Cardiac muscle cell (in vitro differentiated cells and primary cell): ENCODE measurements at places on chromosomes 5 and 9. TPM values are rescaled to one million over a fixed set of nuclear protein-coding genes. Genes with fewer than 3 reads are reported as not detected.

Gene ACSL6
- 0.18 and 0.56 TPM in 2 replicates for total RNA-seq

Gene RASGEF1C
- total RNA-seq: 1.5 TPM in 2 replicates

Gene PCDHB15
- 21.3 and 32.4 TPM in 2 replicates for total RNA-seq

Gene SLC34A1
- not detected in 2 replicates for total RNA-seq

Gene SLC23A1
- total RNA-seq: 0.81 TPM in 1 of 2 replicates, not detected in the other

Gene IL6ST
- 47.2 and 55.5 TPM in 2 replicates for total RNA-seq

Gene SPATA31C1
- total RNA-seq: not detected in 2 replicates

Gene SPINK4
- total RNA-seq: 7.8 TPM in 1 of 2 replicates, not detected in the other

Gene GAS1
- 18.2 and 22.6 TPM in 2 replicates for total RNA-seq

DNA sequence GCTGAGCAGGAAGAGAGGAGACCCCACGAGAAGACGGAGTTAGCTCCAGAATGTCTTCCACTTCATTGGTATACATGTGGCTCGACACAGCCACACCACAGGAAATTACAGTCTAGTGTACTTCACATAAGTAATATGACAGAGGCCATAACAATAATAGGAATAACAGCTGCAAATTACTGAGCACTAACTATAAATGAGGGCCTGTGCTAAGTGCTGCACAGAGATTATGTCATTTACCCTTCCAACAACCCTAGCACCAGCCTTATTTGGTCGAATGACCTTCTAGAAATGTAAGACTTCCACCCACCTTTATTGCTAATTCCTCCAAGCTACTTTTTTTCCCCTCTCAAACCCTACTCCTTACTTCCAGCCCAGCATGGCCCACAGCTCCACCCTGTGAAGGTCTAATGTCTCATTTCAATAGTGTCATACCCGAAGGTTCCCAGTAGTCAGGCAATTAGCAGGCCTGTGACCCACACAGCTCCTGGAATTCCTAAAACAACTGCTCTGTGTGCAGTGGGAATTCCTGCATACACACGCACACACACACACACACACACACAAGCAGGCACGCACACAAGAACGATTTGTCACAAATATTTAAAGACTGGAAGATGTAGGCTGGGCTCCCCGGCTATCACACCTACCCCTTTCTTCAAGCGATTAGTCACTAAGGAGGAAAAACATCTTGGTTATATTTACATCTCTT is 134.5 kb downstream of the FRMD3 start:
- no peaks in the 10 kb centered on the region for H3K36me3 ChIP-seq
- H3K27me3 ChIP-seq: no peaks in the 10 kb centered on the region
- H3K4me1 ChIP-seq: no peaks in the 10 kb centered on the region

GRCh38 chr9:93645149-93645889 is 68.9 kb downstream of the PHF2 start:
- no peaks in the 10 kb centered on the region for H3K27me3 ChIP-seq
- no peak overlapping the region for H3K4me3 ChIP-seq
- H3K27ac ChIP-seq: no peak overlapping the region
- peaks cover 22% of the 10 kb centered on the region for H3K4me1 ChIP-seq
- peaks cover 10% of the 10 kb centered on the region for H3K36me3 ChIP-seq

DNA sequence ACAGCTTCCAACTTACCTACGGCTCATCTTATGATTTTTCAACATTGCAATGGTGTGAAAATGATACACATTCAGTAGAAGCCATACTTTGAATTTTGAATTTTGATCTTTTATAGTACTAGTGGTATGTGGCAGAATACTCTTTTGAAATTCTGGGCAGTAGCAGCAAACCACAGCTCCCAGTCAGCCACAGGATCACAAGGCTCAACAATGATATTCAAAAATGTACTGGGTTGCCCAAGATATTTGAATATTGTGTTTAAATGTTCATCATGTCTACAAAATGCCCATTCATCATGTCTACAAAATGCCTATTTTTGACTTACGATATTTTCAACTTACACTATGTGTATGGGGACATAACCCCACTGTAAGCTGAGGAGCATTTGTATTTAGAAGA is 81.3 kb upstream of the PRR16 start:
- H3K36me3 ChIP-seq: no peaks in the 10 kb centered on the region
- no peaks in the 10 kb centered on the region for H3K27me3 ChIP-seq
- no peak overlapping the region for H3K4me3 ChIP-seq
- H3K27ac ChIP-seq: no peak overlapping the region
- no peak for DNase-seq
- H3K4me1 ChIP-seq: no peaks in the 10 kb centered on the region

GRCh38 chr9:68678430-68678829 is 26.6 kb upstream of the PIP5K1B start:
- no peaks in the 10 kb centered on the region for H3K4me1 ChIP-seq
- no peak overlapping the region for H3K4me3 ChIP-seq
- H3K36me3 ChIP-seq: no peaks in the 10 kb centered on the region
- peak; percentile 18 for DNase-seq

- H3K4me1 ChIP-seq: no peaks in the 10 kb centered on the region
- H3K36me3 ChIP-seq: no peaks in the 10 kb centered on the region
- no peak overlapping the region for H3K4me3 ChIP-seq
- no peaks in the 10 kb centered on the region for H3K27me3 ChIP-seq
Measured at GRCh38 chr5:118236108-118236849, 752.1 kb downstream of the DTWD2 start.

DNA sequence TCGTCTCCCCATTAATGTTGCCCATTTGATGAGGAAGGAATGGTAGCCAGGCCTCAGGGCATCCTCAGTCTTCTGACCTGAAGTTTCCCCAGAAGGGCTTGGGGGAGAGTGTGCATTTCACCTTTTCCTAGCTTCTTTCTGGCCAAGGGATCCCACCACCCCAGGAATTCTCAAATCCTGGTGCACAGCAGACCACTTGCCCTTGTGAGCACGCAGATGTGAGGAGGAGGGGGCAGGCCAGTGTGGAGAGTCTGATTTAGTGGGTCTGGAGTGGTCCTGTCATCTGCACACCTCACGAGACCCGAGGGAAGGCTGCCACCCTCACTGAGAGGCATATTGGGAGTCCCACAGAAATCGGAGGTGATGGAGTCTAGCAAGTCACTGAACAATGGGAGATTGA is 64.3 kb downstream of the CXXC5 start:
- DNase-seq: no peak
- no peaks in the 10 kb centered on the region for H3K36me3 ChIP-seq
- peaks cover 20% of the 10 kb centered on the region for H3K4me1 ChIP-seq

- no peaks in the 10 kb centered on the region for H3K36me3 ChIP-seq
- H3K4me3 ChIP-seq: no peak overlapping the region
- H3K27ac ChIP-seq: no peak overlapping the region
- no peak for DNase-seq
Measured at GRCh38 chr5:158849219-158849791, 250.4 kb downstream of the EBF1 start.

DNA sequence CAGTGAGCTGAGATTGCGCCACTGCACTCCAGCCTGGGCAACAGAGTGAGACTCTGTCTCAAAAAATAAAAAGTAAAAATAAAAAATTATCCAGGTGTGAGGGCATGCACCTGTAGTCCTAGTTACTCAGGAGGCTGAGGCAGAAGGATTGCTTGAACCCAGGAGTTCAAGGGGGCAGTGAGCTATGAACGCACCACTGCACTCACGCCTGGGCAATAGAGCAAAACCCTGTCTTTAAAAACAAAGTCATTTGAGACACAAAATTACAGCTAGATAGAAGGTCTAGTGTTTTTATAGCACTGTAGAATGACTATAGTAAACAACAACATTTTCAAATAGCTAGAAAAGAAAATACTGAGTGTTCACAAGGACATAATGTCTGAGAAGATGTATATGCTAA is 16.4 kb downstream of the IL4 start:
- no peaks in the 10 kb centered on the region for H3K36me3 ChIP-seq
- H3K4me1 ChIP-seq: no peaks in the 10 kb centered on the region
- no peaks in the 10 kb centered on the region for H3K27me3 ChIP-seq

- H3K4me3 ChIP-seq: no peak overlapping the region
- H3K27me3 ChIP-seq: no peaks in the 10 kb centered on the region
- no peak overlapping the region for H3K27ac ChIP-seq
- H3K4me1 ChIP-seq: peaks cover 17% of the 10 kb centered on the region
- no peaks in the 10 kb centered on the region for H3K36me3 ChIP-seq
- peak; percentile 62 for DNase-seq
Measured at GRCh38 chr9:15253197-15253596, 53.8 kb downstream of the TTC39B start.

- H3K27ac ChIP-seq: no peak overlapping the region
- H3K4me3 ChIP-seq: no peak overlapping the region
- no peaks in the 10 kb centered on the region for H3K27me3 ChIP-seq
- peaks cover 39% of the 10 kb centered on the region for H3K4me1 ChIP-seq
Measured at GRCh38 chr5:171524466-171524865, 105.0 kb downstream of the FGF18 start.

DNA sequence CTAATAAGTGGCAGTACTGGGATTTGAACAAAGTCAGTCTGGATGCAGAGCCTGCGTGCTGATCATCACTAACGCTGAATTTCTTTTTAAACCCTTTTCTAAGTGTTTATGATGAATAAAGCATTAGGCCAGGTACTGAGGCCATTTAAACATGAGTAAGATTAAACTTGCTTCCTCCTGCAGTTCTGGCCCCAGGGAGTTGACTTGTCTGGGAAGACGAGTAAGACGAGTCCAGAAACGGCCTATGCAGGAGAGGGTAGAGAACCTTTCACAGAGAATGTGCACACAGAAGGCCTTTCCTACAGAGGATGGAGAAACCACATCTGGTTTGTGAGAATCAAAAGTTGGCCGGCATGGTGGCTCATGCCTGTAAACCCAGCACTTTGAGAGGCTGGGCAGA is 42.9 kb downstream of the SPRY4 start:
- no peaks in the 10 kb centered on the region for H3K27me3 ChIP-seq
- no peaks in the 10 kb centered on the region for H3K36me3 ChIP-seq
- DNase-seq: no peak
- peaks cover 17% of the 10 kb centered on the region for H3K4me1 ChIP-seq

- H3K27me3 ChIP-seq: no peaks in the 10 kb centered on the region
- DNase-seq: no peak
- no peak overlapping the region for H3K4me3 ChIP-seq
- H3K27ac ChIP-seq: no peak overlapping the region
Measured at GRCh38 chr9:10785255-10785654, 172.5 kb upstream of the PTPRD start.

DNA sequence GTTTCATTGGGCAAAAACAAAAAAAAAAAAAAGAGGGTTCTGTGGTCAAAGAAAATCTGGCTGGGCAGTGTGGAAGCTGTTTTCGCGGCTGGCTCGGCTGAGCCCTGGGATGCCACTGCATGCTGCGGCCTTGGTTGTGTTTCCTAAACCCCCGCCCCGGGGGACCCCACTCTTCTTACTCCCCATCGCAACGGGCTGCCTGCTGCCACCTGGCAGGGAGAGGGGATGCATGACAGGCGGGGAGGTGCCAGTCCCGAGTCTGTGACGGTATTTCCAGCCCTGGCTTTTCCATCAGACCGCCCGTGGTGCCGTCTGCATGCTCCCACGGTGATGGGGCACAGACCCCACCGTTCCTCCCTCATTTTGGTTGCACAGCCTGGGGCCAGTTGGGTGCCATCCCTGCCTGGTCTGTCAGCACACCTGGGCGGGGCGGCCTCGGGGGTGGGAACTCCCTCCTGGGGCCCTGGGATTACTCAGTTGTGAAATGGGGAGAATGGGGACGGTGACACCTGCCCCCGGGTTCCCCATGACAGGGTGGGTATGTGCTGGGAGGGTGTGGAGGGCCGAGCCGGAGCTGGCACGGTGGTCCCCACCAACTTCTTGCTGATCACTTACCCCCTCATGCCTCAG is 101.0 kb downstream of the RXRA start:
- DNase-seq: no peak
- H3K27me3 ChIP-seq: no peaks in the 10 kb centered on the region
- no peak overlapping the region for H3K4me3 ChIP-seq
- H3K36me3 ChIP-seq: no peaks in the 10 kb centered on the region
- H3K4me1 ChIP-seq: no peaks in the 10 kb centered on the region
